CD4-positive, alpha-beta T cell treated with Interleukin-12 subunit alpha and Interleukin-12 subunit beta, for 1 hour (primary cell): ENCODE measurements at places on chromosomes 12 and 14.

DNA sequence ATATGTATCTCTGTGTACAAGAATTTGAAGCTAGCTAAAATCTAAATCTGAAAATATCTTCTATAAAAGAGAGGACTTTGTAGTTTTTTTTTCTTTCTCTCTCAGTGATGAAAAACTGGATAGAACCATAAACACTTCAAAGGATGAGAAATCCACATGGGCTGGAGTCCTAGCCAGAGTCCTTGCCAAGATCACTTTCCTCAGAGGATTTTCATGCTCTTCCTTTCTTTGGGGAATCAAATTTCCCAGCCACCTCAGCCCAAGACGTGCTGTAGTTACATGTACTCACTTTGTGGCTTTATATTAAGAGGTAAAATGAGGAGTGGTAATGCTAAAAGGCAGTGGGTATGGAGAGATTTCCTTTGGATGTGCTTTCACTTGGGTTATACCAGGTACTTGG lies 110.3 kb downstream of the SLC38A1 start:
- DNase-seq: no peak

DNA sequence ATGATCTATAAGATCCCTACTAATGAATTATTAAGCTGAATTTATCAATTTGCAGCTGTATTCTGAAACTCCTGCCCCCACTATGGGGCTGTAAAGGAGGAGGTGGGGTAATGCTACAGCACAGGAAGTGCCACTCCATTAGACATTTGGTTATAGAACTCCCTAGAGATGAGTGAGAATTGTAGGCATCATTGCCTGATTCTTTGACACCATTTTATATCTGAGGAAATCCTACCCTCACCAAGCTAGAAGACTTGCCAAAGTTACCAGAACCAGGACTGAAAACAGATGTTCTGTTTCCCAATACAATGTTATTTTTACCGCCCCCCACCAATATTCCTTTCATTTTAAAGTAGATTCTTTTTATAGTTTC lies 182.4 kb downstream of the EGLN3 start:
- no peak for DNase-seq

DNA sequence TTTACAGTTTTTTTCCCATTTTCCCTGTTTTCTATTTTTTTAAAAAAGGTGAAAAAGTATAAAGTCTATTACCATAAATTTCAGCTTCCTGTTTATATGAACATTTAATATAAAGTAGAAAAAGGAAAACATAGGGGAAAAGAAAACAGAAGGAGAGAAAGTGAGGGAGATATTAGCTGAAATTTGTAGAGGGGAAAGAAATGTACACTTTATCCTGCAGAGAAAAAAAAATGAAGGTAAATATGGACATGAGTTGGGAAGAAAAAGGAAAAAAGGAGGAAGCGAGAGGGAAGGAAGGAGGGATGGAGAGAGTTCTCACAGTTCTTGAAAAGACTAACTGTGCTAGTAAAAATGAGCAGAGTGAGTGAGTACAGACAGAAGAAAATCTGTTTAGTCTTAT lies 91.6 kb upstream of the BTG1 start:
- no peak for DNase-seq

DNA sequence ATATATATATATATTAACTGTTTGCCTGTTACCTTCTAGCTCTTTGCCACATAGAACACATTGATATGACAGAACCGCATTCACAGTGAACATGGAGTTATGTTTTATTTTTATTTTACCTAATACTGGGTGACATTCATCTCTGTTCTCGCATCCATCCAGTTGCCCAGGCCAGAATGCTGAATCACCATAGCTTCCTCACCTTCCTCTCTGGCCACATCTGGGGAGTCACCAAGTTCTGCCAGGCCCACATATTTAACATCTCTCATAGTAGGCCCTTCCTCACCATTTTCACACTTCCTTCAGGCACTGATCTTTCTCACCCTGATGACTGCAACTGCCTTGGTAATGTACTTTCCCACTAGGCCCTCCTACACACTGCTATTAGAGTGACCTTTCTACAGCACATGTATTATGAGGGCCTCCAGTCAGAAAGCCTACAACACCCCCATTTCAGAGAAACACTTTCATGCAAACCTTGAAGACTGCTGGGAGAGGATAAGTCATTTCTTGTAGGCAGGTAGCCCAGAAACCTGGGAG lies 106.8 kb downstream of the LGR5 start:
- no peak for DNase-seq

GRCh38 chr14:103144085-103144484 lies 20.8 kb downstream of the TNFAIP2 start:
- no peak for DNase-seq

GRCh38 chr14:87542288-87542687 lies 450.7 kb downstream of the GALC start:
- no peak for DNase-seq

GRCh38 chr14:28412077-28412476 lies 354.5 kb upstream of the FOXG1 start:
- no peak for DNase-seq

GRCh38 chr14:84856751-84857534 lies 673.0 kb upstream of the FLRT2 start:
- no peak for DNase-seq

- DNase-seq: no peak
Observed at GRCh38 chr14:54650959-54651351, 84.0 kb downstream of the SAMD4A start.

DNA sequence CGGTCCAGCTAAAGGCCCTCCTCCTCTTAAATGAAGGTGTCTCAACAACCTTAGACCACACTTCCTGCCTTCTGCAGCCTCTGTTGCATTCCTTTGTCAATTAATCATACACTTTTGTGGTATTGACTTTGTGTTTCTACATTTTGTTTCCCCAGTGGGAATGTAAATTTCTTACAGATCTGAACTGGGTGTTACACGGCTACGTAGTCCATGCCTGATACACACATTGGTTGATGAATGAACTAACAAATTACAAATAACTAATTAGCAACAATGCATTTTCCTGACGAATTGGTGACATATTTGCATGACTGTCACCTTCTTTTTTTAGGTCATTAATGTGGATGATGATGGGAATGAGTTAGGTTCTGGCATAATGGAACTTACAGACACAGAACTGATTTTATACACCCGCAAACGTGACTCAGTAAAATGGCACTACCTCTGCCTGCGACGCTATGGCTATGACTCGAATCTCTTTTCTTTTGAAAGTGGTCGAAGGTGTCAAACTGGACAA lies 15.2 kb upstream of the CCT2 start:
- no peak for DNase-seq

DNA sequence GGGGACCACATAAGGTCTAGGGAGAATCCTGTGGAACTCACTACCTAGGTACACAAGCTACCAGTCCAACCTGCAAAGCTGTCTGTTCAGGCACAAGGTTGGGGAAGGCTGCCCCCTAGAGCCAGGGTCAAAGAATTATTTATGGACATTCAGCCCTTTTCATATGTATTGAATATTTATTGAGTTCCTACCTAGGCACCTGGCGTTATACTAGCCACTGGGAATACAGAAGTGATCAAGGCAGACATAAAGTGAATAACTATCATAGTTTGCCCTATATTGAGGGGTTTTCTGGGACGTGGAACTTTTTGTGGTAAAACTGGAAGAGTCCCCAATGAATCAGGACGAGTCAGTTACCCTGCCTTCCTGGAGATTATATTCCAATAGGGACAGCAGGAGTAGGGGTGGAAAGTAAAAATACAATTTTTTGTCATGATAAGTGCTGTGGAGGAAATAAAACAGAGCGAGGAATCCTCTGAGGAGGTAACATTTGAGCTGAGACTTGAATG lies 5.8 kb upstream of the SLC48A1 start:
- peak; percentile 78 for DNase-seq

GRCh38 chr14:90999299-90999698 lies 61.1 kb downstream of the RPS6KA5 start:
- no peak for DNase-seq

DNA sequence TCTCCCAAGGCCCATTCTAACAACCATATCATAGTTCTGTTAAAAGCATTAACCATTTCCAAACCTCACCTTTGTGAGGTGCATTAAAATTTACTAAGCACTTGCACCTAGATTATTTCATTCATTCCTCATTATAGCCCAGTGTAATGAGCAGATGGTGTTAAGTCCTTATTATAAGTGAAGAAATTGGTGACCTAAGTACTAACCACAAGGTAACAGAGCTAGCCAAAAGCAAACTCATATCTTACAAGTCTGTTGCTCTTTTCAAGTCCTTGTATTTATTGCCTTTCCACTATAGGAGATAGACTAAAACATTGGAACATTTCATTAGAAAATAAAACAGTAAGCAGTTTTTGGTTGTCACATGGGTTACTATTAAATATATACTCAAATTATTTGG lies 49.7 kb downstream of the TDP1 start:
- DNase-seq: no peak

DNA sequence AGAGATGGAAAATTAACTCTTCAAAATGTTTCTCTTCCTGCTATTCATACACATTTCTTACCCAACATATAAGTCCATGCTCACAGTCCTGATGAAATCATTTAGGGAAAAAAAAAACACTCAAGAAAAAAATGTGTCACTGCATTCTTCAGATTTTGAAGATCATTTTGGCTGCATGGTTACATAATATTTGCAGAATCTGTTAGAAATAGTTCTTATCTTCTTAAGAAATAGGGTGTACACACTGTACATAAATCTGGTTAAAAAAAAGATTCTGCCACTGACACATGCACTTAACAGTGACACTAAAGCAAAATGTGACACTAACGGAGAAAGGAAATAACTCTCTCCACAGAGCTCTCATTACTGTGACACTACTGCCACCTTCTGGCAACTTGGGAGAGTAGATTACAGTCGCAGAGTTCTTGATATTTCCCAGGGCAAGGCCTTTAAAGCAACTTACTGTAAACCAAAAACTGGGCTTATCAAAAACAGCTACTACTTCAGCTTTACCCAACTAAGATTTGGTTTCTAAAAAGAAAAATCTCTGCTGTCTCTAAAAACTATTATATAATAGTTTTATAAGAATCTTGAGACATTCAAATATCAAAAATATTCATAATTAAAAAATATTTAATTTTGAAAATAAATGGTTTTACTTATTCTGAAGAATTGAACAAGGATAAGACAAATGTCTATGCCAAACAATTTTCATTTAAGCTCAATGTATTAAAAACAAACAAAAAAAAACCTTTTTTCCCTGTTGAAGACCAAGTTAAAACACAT lies 65.0 kb downstream of the SETD3 start:
- peak; percentile 84 for DNase-seq

- DNase-seq: no peak
Observed at GRCh38 chr12:85076688-85077430, 40.7 kb downstream of the LRRIQ1 start.

- DNase-seq: no peak
Observed at GRCh38 chr14:75566752-75567151, 11.7 kb upstream of the FLVCR2 start.

DNA sequence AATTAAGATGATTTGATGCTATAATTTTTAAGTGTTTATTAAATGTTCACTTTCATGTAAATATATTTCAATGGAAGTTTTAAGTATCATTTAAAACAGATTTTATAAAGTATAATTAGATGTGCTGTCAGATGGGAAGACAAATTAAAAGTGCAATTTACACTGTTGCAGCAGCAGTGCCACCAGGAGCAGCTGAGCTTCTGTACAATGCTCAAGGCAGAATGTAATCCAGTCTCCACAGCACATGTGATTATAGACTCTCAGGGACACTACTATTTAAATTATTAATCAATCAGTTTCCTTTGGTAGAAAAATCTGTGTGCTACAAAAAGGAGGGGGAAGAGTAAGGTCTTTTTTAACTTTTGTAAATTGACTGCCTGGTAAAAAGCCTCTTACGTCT lies 285.7 kb upstream of the USP15 start:
- no peak for DNase-seq

- no peak for DNase-seq
Observed at GRCh38 chr14:87901236-87901635, 91.7 kb downstream of the GALC start.

DNA sequence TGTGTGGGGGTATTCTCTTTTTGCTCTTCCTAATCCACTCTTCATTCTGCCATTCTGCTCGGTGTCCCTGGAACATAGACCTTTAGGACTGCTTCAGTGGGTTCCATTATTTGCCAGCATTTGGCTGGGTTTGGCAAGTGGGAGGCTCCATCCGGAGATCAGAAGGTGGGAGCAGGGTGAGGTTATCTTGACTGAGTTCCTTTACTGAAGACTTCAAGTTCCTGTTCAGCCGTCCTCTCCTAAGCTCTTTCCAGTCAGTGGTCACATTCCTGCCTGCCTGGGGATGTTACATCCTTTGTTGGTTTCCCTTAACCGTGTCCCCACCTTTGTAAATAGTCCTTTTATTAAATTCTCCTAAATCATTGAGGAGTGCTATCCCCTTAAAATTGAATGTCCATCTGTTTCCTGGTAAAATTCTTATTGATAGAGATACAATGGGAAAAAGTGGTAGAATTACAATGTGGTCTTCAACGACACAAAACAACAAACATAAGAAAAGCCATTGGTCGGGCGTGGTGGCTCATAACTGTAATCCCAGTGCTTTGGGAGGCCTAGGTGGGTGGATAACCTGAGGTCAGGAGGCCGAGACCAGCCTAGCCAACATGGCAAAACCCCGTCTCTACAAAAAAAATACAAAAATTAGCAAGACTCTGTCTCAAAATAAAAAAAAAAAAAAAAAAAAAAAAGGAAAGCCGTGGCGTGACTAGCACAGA lies 5.0 kb upstream of the MIA2 start:
- no peak for DNase-seq

GRCh38 chr14:105093038-105093430 lies 27.8 kb upstream of the GPR132 start:
- peak; percentile 78 for DNase-seq

DNA sequence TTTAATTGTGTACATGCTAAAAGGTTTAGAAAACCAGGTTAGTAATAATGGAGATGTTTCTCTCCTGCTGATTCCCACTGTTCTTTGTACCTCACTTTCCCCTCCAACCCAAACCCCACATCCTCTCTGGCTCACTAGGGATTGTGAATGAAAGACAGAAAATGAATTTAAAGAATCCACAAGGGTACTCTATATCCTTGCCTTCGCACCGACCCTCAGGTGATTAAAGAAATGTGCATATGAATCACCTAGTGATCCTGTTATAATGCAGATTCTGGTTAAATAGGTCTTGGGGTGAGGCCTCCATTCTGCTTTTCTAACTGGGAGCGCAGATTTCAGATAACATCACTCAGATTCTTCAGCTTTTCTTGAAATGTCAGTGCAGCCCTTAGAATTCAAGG lies 84.3 kb upstream of the OTX2 start:
- DNase-seq: no peak

DNA sequence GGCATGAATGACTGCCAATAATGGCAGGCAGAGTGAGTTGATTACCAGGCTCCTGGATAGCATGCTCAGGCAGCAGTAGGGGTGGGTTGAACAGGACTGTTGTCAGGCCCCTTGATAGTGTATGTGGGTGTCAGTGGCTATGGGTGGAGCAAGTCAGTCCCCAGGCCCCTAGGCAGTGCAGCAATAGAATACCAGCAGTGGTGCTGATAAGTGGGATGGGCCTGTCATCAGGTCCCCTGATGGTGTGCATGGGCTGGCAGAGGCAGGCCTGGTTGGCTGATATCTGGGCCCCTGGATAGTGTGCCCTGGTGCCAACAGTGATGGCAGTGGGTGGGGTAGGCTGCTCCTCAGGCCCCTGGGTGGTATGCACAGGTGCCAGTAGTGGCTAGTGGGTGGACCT lies 32.4 kb downstream of the SMCO2 start:
- DNase-seq: no peak
